Kidney tubule cell (primary cell): ENCODE measurements at places on chromosomes 7 and 10.

- no peak for DNase-seq
Observed at GRCh38 chr10:22766693-22767092, 52.3 kb upstream of the PIP4K2A start.

GRCh38 chr7:103349805-103350204 lies 2.4 kb downstream of the PSMC2 start:
- no peak for DNase-seq

- DNase-seq = no peak
Observed at GRCh38 chr10:14448197-14448990, 117.7 kb upstream of the FRMD4A start.

DNA sequence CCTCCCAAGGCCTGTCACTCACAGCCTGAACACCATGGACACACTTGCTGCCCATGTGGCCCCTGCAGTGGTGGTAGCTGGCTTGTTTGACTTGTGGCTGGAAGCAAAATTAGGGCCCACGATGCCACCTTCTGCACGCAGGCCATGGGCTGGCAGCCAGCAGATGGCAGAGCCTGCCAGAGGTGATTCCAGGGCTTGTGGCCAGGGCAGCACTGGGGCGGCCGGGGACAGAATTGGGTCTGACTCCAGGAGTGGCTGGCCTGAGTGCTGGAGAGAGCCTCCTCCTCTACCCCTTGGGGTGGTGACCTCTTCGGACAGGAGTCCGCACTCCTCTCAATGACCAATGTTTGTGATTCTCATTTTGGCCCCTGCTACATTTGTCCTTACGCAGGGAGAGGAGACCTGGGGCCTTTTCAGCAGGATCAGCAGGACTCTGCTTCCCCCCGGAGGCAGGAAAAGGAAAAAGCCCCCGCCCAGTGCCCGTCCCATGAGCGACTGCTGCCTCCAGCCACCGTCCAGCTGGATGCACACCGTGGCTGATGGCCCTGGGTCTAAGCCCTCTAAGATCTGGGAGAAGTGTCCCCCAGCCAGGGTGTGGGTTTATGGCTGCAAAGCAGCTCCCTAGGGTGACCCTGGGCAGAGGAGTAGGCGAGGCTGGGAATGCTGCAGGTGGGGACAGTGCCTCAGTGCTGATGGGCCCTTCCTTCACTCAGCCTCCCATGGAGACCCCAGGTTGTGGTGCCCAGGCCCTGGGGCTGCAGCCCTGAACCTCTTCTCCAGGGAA lies 26.5 kb downstream of the DNAJB12 start:
- peak; percentile 77 for DNase-seq
